ENCODE measurements at places on chromosomes 11 and 22. TPM values are rescaled to one million over a fixed set of nuclear protein-coding genes. Genes with fewer than 3 reads are reported as not detected.

- DNase-seq = no peak
These were observed 66.8 kb downstream of the TCF20 start for GRCh38 chr22:42203609-42204008.

DNA sequence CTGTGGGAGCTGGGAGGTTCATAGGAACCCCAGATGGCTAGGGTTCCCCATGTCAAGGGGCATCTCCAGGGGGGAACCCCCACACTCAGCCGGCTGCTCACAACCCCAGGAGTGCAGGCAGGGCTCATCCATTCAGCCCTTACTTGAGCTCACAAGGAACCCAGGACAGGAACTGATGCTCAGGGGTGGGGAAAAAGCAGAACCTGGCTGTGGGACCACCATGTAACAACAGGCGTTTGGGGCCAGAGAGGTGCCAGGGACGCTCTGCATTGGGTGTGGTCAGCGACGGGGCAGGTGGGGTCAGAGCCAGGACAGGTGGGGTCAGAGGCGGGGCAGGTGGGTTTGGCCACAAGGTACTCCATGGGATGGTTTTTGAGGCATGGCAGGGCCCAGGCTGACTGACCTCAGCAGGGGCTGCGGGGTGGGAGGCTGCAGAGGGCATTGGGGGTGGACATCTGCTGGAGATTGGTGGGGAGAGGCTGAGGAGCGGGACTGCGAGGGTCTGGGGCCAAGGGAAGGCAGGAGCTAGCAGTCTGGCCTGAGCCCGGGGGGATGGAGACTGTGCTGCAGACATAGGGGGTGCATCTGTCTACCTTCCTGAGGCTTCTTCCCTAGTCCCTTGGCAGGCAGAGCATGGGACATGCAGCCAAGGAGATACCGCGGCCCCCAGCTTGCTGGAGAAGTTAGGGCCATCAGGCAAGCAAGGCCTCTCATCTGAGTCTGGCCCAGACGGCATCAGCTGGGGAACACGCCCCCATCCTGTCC lies 34.0 kb upstream of the CARS1 start:
- no peak for DNase-seq

GRCh38 chr22:26660961-26661578 lies 3.7 kb downstream of the MIAT start:
- DNase-seq = no peak

DNA sequence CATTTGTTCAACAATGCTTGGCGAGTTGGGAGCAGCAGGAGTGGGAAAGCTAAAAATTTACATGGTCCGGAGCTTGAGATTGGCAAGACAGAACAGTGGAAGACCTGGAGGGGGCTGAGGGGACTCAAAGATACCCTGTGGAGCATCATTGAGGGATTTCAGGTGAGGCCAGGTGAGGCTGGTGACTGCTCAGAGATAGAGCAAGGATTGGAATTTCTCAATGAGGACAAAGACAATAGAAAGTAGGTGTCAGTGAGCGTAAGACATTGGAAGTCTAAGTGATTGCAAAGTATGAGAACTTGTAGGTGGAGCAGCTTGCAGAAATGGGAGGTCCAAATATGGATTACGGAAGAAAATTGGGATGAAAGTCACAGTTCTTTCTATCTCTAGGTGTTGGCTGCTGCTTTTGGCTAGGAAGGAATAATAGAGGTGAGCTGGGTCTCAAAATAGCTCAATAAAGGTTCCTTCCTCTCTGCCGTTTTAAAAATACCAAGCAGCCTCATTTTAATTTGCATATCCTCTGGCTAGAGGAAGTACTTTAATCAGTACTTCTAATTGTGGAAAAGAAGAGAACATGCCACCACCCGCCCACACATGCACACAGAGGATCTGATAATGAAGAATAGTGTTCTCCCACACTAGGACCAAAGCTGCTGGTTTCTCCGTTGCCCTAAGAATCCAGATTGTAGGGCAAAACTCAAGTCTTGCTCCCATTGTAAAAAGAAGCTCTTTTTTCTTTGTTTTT lies 41.8 kb upstream of the SORL1-AS1 start:
- peak; percentile 26 for DNase-seq

- no peak for DNase-seq
These were observed 1079.4 kb downstream of the BRD1 start for GRCh38 chr22:48748113-48748859.

- no peak for DNase-seq
These were observed 107.9 kb upstream of the BMAL1 start for GRCh38 chr11:13169709-13170108.

DNA sequence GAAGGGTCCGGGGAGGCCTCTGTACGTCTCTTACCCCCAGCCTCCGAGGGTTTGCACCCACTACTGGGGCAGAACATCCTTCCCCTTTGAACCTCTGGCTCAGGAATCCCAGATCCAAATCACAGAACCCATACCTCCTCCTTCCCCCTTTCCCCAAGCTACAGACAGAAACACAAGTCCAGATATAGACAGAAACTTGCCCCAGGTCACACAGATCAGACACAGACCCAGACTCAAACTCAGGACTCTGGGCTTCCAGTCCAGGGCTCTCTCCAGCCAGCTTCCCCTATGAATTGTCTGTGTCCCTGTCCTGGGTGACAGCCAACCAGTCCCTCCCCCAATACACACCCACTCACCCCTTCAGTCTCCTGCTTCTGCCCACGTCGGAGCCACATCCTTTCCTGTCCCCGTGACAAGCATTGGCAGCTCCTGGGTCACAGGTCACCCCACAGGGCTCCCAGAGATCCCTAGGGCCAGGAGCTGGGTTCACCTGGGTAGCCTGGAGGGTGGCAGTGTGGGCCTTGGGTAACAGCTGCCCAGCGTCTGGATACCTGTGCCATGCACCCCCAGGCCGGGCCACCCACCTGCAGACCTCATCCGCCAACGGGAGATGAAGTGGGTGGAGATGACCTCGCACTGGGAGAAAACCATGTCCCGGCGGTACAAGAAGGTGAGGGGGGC lies 772 bp downstream of the TBC1D10C start:
- peak; percentile 65 for DNase-seq

DNA sequence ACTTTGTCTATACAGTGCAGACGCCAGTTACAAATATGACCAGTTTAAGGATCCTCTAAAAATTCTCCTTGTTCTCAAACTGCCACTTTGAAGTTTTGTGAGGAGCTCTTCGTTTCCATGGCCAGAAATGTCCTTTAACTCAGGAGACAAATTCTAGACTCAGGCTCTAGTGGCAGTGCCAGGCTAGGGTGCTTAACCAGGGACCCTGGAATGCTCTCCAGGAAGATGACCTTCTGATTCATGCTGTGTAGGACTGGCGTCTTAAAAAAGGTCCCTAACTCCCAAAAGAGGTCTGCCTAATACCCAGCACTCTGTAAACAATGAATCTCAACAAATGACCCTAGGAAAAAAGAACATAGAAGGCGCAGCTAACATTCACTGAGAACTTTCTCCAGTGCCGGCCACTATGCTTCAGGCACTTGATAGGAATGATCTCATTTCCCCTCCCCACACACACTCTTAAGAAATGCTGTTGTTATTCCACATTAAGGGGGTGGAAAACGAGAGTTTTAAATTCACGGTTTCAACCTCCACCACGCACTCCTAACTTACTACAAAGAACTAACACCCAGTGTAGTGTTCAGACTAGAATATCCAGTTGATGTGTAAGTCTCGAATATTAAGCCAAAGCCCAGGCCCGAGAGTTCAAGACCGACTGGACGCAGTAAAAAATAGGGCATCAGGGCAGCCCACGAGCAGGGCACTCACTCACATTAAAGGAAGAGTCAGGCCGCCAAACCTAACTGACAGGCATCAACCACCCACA lies 747 bp downstream of the NXF1 start:
- DNase-seq = no peak

- no peak for DNase-seq
These were observed 1082.0 kb upstream of the CNTN5 start for GRCh38 chr11:97938789-97939188.

DNA sequence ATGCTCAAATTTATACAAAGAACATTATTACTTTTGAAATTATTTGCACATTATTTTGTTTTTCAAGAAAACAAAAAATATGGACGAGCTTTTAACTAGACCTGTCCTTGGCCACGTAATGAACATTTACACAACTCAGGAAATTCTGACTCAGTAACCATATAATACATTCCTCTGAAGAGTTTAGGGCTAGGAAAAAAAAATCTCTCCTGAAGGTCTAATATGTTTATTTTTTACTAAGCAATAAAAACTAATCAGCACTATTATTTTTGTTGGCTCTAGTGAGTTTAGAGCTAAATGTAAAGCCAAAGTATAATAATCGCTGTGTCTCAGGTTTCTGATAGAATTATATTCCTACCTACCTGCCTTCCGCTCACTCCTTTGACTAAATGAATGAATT lies 187.5 kb downstream of the SWAP70 start:
- DNase-seq = no peak

DNA sequence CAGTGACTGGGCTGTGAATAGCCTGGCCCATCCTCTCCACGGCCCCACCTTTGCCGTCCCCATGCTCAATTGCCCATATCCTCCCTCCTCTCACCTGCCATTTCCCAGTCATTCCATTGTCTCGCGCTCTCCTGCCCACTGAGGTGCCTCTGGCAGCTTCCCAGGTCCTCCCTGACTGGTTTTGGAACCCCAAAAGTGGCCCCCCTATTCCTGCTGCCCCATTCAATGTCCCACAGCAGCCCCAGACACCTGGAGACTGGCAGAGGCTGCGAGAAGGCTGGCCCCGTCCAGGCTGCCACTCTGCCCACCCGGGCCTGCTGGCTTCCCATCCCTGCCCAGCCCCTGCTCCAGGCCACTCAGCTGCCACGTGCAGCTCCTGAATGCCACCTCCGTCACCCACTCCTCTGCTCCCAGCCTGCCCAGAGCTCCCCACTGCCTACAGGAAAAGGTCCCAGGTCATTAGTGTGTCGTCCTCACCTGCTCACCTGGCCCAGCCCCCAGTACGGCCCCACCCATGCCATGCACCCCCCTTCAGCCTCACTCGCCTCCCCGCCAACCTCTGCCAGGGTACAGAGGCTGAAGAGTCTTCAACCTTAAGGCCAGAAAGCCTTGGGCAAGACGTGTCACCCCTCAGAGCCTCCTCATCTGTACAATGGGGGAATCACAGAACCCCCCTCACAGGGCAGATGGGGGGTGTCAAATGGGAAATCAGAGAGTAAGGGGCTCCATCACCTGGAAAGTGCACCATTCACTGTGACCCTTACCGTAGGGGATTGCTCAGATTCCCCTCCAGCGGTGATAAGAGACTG lies 37.5 kb downstream of the KCNJ4 start:
- no peak for DNase-seq

GRCh38 chr11:66341502-66342126 lies 3.3 kb downstream of the BRMS1 start:
- no peak for DNase-seq

FGF19 gene
- total RNA-seq = 0.10 TPM
